ENCODE measurements at places on chromosomes 3 and 15.

GRCh38 chr3:71723452-71724170 is 1.6 kb downstream of the EIF4E3 start:
- DNase-seq: no peak

- DNase-seq: no peak
Measured at GRCh38 chr3:22244761-22245521, 493.9 kb upstream of the ZNF385D start.

DNA sequence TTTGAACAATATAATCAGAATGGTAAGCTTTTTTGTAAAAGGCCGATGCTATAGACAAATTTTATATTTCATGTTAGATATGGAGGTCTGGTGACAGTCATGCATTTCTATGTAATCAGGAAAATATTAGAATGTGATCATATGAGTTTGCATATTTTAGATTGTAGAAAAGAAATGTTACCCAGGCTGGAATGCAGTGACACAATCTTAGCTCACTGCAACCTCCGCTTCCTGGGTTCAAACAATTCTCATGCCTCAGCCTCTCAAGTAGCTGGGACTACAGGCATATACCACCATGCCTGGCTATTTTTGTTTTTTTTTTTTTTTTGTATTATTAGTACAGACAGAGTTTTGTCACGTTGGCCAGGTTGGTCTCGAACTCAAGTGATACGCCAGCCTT is 152.0 kb downstream of the LMLN start:
- no peak for DNase-seq

DNA sequence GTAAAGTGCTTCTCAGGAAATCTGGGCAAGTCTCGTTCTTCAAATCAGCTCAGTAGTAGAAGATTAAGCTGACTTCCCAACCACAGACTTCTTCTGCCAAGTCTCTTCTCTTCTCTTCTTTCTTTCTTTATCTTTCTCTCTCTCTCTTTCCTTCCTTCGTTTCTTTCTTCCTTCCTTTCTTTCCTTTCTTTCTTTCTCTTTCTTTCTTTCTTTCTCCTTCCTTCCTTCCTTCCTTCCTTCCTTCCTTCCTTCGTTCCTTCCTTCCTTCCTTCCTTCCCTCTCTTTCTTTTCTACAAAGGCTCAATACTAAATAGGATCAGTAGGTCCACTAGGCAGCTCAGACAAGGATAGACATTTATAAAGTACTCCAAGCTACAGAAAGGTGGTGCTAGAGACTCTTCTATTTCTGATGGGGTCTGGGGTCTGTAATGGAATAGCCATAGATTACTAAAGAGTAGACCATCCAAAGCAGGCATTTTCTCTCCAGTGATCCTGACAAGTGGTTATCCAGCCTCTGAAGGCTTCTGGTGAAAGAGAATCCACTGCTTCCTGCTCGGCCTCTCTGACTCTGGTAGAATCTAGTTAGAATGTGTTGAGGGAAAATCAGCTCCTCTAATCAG is 100.8 kb downstream of the TPRG1 start:
- peak; percentile 60 for DNase-seq

- DNase-seq: peak; percentile 82
Measured at GRCh38 chr3:632571-633170, 436.1 kb downstream of the CHL1 start.

DNA sequence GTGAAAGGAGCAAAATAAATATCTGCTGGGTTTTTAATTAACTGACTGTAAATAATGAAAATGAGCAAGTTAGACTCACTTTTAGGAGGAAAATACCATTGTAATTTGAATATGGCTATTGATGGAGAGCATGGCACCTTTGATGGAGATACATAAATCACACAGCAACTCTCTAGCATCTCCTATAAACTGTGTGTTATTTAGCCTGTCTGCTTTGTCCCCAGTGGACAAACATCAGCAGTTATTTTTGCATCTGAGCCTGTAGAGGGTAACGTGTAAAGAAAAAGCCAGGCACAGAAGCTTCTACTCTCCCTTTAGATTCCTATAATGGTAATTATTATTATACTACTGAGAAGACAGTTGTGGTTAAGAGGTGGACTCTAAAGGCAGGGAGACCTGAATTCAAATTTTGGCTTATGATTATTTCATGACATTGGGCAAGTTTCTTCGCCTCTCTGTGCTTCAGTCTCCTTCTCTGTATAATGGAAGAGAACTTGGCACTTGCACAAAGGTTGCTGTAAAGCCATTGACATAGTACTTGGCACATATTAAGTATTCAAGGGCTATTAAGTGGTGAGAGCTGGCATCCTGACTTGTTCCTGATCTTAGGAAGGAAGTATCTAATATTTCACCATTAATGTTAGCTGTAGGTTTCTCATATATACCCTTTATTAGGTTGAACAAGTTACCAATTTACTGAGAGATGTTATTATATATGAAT is 289.5 kb upstream of the TRIM42 start:
- no peak for DNase-seq

GRCh38 chr3:57160076-57160764 is 4.9 kb downstream of the IL17RD start:
- peak; percentile 37 for DNase-seq

DNA sequence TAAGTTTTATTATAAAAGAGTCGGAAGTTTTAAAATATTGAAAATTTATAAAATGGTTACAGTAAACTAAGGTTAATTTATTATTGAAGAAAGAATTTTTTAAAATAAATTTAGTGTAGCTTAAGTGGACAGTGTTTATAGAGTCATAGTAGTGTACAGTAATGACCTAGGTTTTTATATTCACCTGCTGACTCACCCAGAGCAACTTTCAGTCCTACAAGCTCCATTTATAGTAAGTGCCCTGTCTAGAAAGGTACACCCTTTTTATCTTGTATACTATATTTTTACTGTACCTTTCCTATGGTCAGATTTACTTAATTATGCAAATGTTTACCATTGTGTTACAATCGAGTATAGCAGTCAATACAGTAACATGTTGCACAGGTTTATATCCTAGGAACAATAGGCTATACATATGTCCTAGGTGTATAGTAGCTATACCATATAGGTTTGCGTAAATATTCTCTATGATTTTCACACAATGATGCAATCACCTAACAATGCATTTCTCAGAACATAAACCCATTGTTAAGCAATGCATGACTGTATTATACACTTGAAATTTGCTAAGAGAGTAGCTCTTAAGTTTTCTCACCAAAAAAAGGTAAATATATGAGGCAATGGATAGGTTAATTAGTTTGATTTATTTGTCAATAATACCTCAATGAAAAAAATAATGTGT is 106.9 kb upstream of the CD96 start:
- DNase-seq: no peak

- no peak for DNase-seq
Measured at GRCh38 chr3:25653322-25653721, 11.4 kb downstream of the TOP2B start.

DNA sequence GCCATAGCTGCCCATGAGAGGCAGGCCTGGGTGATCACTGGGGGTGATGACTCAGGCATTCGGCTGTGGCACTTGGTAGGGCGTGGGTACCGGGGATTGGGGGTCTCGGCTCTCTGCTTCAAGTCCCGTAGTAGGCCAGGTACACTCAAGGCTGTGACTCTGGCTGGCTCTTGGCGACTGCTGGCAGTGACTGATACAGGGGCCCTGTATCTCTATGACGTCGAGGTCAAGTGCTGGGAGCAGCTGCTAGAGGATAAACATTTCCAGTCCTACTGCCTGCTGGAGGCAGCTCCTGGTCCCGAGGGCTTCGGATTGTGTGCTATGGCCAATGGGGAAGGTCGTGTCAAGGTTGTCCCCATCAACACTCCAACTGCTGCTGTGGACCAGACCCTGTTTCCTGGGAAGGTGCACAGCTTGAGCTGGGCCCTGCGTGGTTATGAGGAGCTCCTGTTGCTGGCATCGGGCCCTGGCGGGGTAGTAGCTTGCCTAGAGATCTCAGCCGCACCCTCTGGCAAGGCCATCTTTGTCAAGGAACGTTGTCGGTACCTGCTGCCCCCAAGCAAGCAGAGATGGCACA is 5.3 kb downstream of the WDR6 start:
- DNase-seq: no peak

DNA sequence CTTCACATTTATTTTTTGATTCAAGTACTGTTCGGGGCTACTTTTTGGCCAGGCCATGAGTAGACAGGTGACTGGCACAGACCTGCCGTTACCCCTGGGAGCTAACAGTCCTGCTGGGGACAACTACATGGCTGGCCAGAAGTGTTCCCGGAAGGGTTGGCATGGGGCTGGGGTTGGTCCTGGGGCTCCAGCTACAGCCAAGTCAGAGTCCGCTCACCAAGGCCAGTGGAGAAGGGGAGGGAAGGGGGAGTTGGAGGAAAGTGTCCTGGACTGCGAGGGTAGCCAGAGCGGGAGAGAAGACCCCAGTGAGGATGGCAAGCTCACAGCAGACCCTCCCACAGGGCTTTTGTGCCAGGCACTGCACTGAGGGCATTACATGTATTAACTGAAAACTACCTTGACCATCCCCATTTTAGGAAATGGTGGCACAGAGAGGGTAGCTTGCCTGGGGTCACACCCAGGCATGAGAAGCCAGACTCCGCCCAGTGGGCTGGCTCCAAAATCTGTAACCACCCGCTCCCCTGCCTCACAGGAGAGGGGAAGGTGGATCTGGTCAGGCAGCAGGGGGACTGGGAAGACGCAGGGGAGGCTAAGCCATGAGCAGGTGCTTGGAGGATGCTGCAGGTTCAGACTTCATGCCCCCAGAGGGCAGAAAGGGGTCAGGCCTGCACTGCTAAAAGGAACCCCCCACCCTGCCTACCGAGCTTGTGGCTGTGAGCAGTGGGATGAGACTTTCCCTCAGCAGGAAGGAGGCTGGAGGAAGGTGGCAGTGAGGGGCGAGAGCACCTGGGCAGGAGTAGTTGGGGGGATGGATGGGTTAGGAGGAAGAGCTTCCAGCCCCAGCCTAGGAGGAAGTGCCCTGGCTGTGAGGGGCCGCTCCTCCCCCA is 38.3 kb upstream of the ESYT3 start:
- no peak for DNase-seq

GRCh38 chr3:167481164-167481563 is 7.3 kb upstream of the SERPINI2 start:
- no peak for DNase-seq

DNA sequence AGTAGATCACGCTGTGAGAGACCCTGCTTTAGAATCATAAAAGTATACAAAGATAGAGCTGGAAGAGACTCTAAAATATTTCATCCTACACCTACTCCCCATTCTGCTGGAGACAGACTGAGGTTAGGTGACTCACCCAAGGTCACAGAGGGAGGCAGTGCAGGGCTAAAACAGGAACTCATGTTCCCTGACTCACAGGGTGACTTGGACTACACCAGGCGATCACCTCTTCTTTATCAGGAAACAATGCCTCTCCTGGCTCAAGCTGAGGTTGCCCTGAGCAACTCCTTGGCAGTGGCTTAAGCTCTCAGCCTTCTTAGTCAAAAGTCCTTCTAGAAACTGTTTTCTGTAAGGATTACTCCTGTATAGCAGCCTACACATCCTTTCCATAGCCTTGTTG is 26.4 kb upstream of the TNFAIP8L3 start:
- DNase-seq: peak; percentile 15

- no peak for DNase-seq
Measured at GRCh38 chr15:80890341-80891005, 99.1 kb downstream of the MESD start.

Measured in neural progenitor cell (in vitro differentiated cells).